ENCODE measurements at places on chromosomes 11 and 22.

- DNase-seq = no peak
Measured at GRCh38 chr11:38835966-38836365, 2237.9 kb upstream of the RAG2 start.

GRCh38 chr11:9953994-9954626, 290.2 kb downstream of the SWAP70 start:
- DNase-seq = no peak

GRCh38 chr11:59801160-59801706, 9.3 kb downstream of the MRPL16 start:
- DNase-seq = no peak

DNA sequence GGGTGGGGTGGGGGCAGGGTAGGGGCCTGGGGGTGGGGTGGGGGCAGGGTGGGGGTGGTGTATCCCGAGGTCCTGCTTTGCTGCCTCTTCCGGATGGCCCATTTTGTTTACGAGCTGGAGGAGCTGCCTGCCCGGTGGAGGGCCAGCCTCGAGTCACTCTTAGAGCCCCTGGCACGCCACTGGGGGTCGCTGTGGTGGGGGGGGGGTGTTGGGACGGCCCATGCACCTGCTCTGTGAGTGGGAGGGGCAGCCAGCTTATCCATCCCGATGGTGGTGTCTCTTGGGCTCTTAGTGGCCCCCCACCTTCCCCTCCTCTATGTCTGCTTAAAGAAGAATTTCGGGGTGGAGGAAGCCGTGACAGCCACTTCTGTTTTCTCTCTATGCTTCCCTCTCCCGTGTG, 24.6 kb downstream of the MRGPRD start:
- DNase-seq = no peak

- DNase-seq = no peak
Measured at GRCh38 chr22:47193606-47194329, 431.3 kb downstream of the TBC1D22A start.

All from NCI-H1417 (cell line).